ENCODE measurements at places on chromosomes 3 and 15.

GRCh38 chr3:44685128-44685800 lies 27.2 kb upstream of the ZNF502 start:
- peaks cover 32% of the 10 kb centered on the region for H3K4me1 ChIP-seq
- H3K27me3 ChIP-seq = peaks cover 10% of the 10 kb centered on the region
- DNase-seq = peak; percentile 21
- H3K4me3 ChIP-seq = peak overlapping the region; percentile 76
- peaks cover 23% of the 10 kb centered on the region for H3K36me3 ChIP-seq

DNA sequence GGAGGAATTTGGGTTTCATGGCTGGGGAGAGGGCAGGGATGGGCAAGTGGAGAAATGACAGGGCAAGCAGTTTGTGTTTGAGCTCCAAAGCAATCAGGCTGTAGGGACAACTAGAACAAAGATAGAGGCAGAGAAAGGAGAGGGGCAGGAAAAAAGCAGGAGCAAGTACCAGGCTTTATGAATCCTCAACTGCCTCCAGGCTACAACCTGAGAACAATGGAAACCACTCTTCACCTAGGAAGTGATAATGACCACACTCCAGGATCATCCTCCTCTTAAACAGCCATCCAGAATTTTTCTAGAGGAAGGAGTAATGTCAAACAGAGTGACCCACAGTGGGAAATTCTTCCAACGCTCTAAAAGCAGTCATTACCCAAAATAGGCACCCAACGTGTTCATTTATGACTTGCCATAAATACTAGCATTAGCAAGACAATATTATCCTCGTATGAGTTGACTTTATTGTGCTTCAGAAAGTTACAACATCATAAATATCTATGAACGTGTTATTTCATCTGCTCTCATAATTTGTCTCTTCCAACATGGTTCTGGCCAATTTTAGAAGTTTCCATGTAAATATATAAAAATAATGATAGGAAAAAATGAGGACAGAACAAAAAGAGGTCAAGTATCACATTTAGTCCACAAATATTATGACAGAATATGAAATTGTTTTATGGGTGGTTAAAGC lies 50.5 kb downstream of the TNFAIP8L3 start:
- H3K4me3 ChIP-seq = no peak overlapping the region
- no peak overlapping the region for H3K27ac ChIP-seq
- no peak for DNase-seq
- peaks cover 3% of the 10 kb centered on the region for H3K27me3 ChIP-seq
- H3K4me1 ChIP-seq = peaks cover 11% of the 10 kb centered on the region

- H3K36me3 ChIP-seq = peaks cover 19% of the 10 kb centered on the region
- peak overlapping the region; percentile 92 for H3K27ac ChIP-seq
- H3K4me1 ChIP-seq = peaks cover 64% of the 10 kb centered on the region
- H3K4me3 ChIP-seq = peak overlapping the region; percentile 69
These were observed 27.4 kb downstream of the SMAD6 start for GRCh38 chr15:66729331-66729951.

DNA sequence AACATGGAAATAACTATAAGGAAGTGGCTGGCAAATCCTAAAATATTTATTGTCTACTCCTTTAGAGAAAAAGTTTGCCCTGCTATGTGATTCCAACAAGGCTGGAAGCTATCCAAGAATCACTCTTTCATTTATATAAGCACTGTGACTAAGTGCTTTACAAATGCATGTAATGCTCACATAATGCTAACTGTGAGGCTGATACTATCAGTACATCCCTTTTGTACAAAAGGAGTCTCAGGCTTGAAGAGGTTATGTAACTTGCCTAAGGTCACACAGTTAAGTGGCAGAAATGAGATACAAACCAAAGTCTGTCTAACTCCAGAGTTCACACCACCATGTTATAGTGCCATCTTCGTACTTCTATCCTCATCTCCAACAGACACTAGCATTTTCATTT lies 17.0 kb downstream of the TOPBP1 start:
- peak overlapping the region; percentile 77 for H3K27ac ChIP-seq
- peak; percentile 92 for DNase-seq
- no peaks in the 10 kb centered on the region for H3K27me3 ChIP-seq
- H3K4me3 ChIP-seq = peak overlapping the region; percentile 51
- H3K36me3 ChIP-seq = peaks cover 36% of the 10 kb centered on the region

- H3K36me3 ChIP-seq = peaks cover 21% of the 10 kb centered on the region
- H3K27ac ChIP-seq = peak overlapping the region; percentile 54
- H3K27me3 ChIP-seq = peaks cover 3% of the 10 kb centered on the region
- H3K4me1 ChIP-seq = peaks cover 47% of the 10 kb centered on the region
- no peak overlapping the region for H3K4me3 ChIP-seq
These were observed 72.4 kb downstream of the TBC1D2B start for GRCh38 chr15:78004919-78005634.

All from HFFc6 (cell line).